ENCODE measurements at places on chromosomes 6 and 20.
A peak's percentile ranks its signal among the peaks of the same experiment; 100 is the strongest.

DNA sequence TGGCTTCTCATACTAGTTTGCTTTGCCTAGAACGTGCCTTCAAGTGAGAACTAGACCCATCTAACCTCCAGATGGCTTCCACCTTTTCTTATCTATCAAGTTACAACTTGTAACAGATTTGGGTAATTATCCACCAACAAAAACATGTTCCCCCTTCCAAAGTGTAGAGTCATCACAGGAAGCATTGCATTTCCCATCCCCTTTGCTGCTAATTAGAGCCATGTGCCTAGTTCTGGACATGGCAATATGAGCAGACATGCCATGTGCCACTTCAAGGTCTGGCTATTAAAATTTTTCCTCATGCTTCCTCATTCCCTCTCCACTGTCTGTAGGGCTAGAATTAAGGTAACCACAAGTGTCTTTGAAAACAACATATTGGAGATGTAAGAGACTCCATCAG, 814.4 kb downstream of the TENT5A start:
- DNase-seq, result no peak

GRCh38 chr6:92777146-92777740, 642.1 kb downstream of the EPHA7 start:
- DNase-seq, result peak; percentile 24

DNA sequence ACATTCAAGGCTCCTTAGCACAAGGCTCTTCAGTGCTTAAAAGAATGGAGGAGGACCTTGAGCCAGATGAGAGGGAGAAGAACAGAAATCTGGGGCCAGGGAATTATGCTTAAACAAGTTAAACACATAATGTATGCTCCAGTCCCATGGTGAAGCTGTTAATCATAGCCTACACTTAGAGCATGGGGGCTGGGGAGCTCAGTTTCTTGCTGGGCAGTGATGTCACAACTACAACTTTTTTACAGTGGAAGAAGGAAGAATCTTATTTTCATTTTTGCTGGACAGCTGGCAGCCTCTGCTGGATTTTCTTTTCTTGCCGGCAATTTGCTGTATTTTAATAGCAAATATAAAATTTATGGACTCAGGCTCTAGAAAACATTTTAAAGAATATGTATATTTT, 432.5 kb downstream of the CD109 start:
- no peak for DNase-seq

DNA sequence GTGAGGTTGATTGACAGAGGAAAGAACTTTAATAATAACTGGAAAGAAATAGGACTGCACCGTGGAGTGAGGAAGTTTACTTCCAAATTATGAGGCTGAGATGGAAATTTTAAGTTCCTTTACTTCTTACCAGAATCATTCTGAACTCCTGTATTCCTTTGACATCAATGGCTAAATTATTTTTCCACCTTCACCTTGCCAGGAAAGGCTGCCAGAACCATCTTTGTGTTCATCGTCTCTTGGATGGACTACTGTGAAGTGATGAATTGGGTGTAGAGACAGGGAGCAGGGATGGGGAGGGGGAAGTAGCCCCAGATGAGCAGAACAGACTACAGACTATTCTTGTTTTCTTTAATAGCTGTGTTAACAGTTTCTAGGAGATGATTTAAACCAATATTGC, 102.1 kb upstream of the CEP162 start:
- no peak for DNase-seq

- DNase-seq, result no peak
These were observed 73.6 kb downstream of the TBC1D32 start for GRCh38 chr6:121260651-121261102.

DNA sequence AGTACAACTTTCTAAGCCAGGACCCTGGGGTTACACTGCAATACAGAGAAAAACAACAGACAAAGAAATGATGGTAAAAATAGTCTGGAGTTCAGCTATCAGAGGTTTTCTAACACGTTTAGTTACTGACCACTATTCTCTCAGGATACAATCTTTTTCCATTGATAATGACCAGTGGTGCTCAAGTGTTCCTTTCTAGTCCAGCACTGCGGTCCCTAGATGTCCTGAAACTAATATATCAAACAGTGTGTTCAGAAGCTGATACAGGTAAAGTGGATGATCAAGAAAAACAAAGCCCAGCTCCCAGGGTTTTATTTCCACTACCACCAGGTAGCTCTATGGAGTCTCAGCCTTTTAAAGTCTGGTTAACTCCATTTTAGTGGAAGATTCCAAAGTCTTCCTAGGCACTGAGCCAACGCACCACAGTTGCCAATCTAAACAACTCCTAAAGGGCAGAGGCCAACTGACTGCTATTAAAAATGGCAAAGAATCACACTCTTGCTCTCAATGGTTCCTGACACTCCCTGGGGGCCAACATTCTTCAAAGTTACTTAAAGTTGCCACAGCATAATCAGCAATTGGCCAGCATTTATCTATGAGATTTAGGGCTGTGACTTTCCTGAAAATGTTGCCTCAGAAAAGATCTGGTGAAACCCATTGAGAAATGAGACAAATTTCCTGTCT, 38.2 kb downstream of the DZANK1 start:
- DNase-seq, result no peak

- DNase-seq, result no peak
These were observed 135.6 kb upstream of the PTPRK start for GRCh38 chr6:128655978-128656498.

DNA sequence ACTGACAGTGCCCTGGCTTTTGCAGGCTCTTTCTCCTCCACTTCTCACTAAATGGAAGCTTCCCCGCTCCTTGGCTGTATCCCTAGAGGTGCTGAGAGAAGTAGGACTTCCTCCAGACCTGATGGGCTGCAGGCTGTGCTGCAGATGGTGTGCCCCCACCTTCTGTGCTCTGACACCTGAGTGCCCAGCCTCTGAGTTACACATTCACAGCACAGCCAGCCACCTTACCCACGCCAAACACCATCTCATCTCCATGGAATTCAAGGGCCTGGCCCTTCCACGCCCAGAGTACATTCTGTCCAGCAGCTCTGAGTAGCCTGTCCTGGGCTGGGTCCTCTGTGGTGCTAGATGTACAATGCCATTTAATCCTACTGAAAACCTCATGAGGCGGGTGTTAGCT, 5.3 kb downstream of the SFTA2 start:
- no peak for DNase-seq

GRCh38 chr20:58531063-58531462, 15.9 kb upstream of the APCDD1L start:
- no peak for DNase-seq

DNA sequence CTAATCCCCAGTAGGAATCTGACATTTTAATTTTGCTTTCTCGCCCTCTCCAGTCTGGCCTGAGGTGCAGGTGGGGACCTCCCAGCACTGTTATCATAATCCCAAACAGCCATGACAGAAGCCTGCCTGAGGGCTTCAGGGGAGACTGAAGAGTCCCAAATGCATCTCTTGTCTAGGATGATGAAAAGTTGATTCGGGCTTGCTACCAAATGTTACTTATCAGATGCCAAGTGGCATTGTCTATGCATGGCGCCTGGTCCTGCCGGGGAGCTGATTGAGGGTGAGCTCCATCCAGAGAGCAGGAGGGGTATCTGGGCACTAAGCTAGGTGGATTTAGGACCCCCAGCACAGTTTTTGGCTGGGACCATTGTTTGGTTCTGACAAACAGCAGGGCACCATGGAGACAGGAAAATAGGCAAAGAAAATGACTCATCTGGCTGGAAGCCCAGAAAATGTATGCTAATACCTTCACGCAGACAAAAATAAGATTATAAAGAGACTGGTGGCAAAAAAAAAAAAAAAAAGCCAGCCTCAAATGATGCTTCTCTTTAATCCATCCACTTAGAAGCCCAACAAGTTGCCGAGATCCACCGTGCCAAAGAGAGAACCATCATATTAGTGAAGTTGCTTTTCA, 513.7 kb upstream of the SULF2 start:
- no peak for DNase-seq

DNA sequence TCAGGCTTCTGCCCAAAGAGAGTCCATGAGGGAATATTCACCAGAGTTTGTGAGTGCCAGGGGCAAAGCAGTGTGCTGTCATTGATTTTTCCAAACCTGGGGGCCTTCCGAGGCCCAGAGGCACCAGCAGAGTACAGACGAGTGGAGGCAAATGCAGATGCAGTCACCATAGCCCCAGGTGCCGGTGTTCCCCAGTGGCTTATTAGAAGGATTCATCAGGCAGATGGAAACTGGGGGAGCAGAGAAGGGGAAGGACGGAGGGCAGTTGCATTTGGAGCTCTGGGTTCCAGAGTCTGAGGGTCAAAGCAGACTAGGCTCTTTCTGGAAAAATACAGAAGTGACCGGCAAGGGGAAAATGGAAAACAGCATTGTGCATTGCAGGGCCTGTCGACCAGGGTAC, 184.2 kb downstream of the ANKRD60 start:
- no peak for DNase-seq

DNA sequence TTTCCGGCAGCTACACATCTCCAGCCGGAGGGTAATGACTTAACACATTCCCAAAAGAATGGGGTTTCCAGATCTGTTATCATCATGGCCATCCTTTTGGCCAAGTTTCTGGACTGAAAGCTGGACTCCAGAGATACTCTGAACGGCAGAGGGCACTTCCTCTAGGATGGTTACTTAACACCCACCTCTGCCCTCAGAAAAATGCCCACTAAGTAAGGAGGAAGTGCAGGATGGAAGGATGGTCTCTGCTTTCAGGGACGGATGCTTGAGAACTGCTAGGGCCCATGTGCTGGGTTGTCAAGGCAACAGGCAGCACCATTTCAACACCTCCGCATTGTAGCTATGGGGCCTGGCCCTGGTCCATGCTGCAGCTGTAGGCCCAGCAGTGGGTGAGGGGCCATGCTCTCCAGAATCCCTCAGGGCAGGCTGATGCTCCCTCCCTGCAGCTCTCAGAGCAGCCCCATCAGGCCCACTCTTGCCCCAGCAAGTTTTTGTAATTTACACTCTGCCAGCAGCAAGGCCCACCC, 16.5 kb upstream of the TGM3 start:
- no peak for DNase-seq

GRCh38 chr6:4727217-4727616, 49.0 kb upstream of the CDYL start:
- no peak for DNase-seq

GRCh38 chr6:97215157-97215769, 67.8 kb downstream of the MMS22L start:
- DNase-seq, result peak; percentile 83

DNA sequence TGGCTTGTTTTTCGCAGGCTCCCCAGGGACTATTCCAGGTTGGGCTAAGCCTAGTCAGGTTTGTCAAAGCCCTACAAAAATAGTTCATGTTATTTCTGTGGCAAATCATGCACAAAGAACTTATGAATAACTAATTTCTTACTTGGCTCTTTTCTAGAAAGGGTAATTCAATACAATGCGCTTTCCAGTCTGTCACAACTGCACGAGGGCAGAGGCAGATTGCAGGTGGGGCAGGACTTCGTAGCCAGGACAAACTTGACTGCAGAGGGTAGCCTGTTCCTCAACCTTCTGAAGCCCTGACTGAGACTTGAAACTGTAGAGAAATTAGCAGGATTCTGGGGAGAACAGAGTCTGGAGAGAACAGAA, 253.5 kb downstream of the QKI start:
- DNase-seq, result no peak

- DNase-seq, result no peak
These were observed 25.8 kb upstream of the PLCG1 start for GRCh38 chr20:41111578-41111951.

- DNase-seq, result no peak
These were observed 54.8 kb upstream of the SPDEF start for GRCh38 chr6:34610819-34611477.

GRCh38 chr6:43798688-43799444, 28.9 kb downstream of the VEGFA start:
- no peak for DNase-seq

DNA sequence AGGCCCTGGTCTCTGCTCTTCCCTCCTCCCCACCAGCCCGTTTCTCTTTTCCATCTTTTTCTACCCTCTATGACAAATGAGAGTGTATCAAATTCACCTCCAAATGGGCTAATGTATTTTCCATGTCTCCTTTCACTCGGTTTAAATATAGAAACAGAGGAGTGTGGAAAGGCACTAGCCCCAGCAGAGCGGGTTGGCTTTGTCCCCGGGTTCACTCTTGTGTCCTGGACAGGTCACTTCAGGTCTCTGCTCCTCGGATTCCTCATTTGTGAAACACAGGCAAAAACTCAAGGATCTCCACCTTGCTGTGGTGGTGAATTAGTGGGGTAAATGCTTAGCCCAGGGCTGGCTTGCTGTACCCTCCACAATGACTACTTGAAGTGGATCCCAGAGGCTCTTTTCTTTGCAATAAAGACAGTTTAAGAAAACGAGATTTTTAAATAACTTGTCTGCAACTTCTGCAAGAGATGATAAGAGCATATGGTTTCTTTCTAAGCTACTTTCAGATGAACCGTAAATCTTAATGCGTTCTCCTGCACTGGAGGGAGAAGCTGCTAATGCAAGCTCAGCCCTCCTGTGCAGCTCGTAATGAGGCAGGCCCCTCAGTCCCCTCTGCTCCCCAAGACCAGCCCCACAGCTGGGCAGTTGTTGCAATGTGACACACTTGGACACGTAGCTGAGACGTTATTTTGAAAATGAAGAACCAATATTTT, 292.9 kb downstream of the THBS2 start:
- no peak for DNase-seq

- no peak for DNase-seq
These were observed 8.9 kb upstream of the RFPL4B start for GRCh38 chr6:112338166-112338709.

DNA sequence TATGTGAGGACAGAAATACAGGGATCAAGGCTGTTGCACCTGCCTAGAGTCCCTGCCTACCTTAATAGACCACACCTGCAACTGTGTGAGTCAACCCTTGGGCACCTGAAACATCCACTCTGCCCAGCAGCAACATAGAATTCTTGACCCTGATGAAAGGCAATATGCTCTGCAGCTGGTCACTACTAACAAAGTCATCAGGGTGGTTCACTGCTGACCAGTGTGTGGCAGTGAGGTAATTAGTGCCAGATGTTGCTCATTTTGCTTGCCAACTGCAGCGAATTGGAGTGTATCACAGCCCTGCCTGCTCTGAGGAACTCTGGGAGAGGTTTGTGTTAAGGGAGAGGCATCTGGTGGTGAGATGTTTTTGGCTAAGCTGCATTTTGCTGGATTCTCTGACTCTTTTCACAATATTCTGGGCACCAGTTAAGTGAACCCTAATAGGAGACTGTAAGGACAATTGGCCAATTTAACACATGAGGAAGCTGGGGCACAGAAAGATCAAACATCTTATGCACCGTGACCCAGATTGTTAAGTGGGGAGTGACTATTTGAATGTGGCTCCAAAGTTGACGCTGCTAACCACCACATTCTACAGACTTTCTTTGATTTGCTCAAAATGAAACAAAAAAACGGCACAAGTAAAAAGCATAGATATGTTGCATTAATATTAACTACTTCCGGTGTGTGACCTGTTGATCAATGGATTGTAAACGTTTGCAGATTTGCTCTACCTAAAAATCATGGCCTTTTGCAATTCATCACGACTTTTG, 61.9 kb upstream of the OPRM1 start:
- DNase-seq, result no peak

DNA sequence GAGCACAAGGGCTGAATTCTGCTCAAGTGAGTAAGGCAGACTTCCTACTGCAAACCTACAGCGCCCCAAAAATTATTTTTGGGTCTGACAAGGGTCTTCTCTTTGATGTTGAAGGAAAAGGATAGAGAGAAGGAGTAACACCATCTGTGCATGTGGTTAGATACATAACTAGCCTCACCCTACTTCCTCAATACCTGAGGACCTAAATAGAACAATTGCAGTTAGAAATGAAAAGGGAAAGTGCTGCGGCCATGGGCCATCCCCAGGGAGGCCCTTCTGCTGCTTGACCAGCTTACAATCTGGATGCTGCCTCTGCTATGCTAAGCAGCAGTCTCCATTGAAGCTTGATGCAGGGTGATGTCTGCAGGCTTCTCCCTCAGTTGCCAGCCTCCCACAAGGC, 63.2 kb upstream of the ARMH2 start:
- no peak for DNase-seq
